ENCODE measurements at places on chromosomes 4 and X.

DNA sequence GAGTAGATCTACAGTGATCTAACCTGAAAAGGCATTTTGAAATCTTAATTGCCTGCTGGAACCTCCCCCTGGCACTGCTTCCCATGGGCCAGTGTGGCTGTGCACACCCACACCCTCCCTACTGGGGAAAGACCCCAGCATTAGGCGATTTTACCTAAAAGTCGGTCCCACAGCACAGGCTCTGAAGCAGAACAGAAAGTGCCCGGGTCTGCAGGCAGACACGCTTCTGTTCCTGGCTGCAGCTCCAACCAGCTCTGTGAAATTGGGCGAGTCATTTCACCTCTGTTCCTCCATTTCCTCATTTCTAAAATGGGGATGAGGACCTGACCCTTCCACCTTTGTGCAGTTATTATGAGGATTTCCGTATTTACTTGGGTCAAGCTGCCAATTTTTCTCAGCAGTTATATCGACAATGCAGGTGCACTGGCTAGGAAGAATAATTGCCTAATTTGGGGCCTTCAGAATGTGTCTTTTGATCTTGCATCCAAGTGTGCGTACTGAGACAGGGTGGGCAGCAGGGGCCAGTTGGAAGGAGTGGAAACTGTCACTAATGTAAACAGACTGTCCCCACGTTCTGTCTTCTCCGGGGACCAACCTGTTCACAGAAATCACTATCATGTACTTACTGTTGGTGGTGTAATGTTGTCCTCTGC is 7.1 kb downstream of the KLF3 start:
- DNase-seq = no peak

DNA sequence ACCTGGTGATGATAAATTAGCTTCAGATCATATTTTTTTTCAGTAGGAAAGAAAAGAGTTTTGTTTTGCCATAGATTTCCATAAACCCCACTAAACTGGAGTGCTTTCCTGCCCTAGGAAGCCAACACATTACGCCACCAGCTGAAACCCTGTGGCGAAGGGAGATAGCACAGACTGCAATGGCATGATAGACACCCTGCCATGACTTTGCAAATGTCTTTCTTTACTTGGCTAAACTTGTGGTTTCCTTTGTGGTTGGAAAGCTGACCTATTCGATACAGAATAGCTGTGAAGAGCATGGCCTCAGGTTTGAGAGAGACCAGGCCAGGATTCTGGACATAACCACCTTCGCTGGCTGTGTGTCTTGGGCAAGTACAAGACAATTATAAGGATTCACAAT is 19.1 kb downstream of the MFAP3L start:
- no peak for DNase-seq

- DNase-seq = no peak
Observed at GRCh38 chr4:126057371-126057770, 742.6 kb downstream of the FAT4 start.

- no peak for DNase-seq
Observed at GRCh38 chr4:14743172-14743571, 259.1 kb upstream of the CPEB2 start.

- DNase-seq = no peak
Observed at GRCh38 chrX:72276478-72276953, 532 bp downstream of the RPS4X start.
